ENCODE measurements at places on chromosomes 2 and 18. TPM values are rescaled to one million over a fixed set of nuclear protein-coding genes. Genes with fewer than 3 reads are reported as not detected.

DNA sequence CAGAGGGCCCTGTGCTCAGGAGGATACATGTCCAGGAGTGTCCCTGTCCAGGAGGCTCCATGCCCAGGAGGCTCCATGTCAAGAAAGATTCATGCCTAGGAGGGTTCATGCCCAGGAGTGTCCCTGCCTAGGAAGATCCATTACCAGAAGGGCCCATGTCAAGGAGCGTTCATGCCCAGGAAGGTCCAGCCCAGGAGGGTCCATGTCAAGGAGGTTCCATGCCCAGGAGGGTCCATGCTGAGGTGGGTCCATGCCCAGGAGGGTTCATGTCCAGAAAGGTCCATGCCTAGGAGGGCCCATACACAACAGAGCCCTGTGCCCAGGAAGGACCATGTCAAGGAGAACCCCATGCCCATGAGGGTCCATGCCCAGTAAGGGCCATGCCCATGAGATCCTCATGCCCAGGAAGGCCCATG lies 7.0 kb downstream of the GPR35 start:
- H3K4me1 ChIP-seq: no peaks in the 10 kb centered on the region
- no peak for DNase-seq
- no peaks in the 10 kb centered on the region for H3K36me3 ChIP-seq
- H3K27me3 ChIP-seq: peaks cover 15% of the 10 kb centered on the region

DNA sequence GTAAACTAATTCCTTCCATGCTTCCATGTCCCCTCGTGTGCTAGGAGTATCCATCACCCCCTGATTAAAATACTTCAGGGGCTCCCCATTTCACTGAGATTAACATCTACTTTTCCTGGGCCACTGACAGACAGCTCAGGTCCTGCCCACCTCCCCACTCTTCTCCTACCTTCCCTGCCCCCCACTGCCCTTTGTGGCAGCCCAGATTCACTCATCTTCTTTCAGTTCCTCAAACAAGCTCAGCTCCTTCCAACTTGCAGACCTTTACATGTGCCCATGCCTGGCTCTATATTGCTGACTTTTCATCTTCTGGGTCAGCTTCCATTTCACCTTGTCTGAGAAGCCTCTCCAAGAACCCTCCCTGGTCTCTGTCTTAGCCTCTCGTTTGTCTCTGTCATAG lies 12.0 kb downstream of the RUFY4 start:
- DNase-seq: no peak
- no peak overlapping the region for H3K4me3 ChIP-seq
- no peak overlapping the region for H3K27ac ChIP-seq
- no peaks in the 10 kb centered on the region for H3K27me3 ChIP-seq
- H3K36me3 ChIP-seq: no peaks in the 10 kb centered on the region
- no peaks in the 10 kb centered on the region for H3K4me1 ChIP-seq

DNA sequence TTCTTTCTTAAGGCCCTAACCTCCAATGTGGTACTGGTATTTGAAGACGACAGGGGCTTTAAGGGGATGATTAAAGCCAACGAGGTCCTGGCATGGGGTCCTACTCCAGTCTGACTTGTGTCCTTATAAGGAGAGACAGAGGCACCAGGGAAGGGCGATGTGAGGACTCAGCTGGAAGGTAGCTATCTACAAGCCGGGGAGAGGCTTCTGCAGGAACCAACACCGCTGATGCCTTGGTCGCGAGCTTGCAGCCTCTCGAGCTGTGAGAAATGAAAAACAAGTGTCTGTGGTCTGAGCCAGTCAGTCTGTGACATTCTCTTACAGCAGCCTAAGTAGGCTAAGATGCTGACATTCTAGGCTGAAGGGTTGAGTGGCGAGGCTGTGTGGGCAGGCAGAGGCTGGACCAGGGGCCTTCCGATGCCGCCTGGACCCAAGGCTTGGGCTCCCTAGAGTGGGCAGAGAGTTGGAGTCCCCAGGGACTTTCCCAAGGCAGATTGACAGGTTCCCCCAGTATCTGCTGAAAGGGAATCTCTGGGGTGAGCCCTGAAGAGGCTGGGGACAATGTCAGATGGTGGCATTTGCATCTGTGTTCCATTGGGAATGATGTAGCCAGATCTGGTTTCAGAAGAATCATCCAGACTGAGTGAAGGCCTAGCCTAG lies 322.9 kb upstream of the HS6ST1 start:
- H3K4me1 ChIP-seq: no peaks in the 10 kb centered on the region
- DNase-seq: peak; percentile 62
- H3K27ac ChIP-seq: no peak overlapping the region
- H3K4me3 ChIP-seq: no peak overlapping the region
- no peaks in the 10 kb centered on the region for H3K27me3 ChIP-seq

DNA sequence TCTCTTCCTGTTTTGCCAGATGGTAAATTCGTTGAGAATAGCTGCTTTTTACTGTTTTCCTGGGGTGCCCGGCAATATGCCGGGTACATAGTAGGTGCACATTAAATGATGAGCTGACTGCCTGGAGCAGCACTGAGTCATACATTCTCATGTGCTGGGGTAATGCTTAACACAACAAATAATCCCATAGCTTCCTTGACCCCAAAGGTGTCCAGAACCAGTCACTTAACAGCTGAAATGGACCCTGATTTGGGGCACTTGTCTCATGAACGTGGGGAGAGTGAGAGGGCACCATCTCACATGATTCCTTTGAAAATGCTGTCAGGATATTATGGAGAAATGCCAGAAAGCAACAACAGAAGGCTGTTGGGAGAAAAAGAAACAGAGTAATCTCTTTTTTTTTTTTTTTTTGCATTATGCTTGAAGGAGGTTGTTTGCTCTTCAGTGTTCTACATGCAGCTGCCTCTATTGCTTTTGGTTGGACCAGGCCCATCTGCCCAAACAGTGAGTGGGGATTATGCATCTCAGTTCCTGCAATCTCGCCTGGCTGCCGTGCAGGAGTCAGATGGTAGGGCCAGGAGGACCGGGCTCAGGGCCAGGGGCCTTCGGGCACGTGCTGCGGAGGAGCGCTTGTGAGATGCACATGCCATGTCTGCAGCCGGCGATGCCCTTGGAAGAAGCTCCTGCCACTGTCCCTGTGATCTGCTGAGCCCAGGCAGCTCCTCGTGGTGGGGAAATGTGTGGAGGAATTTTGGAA lies 162.1 kb downstream of the SH3RF3 start:
- no peaks in the 10 kb centered on the region for H3K27me3 ChIP-seq
- no peaks in the 10 kb centered on the region for H3K36me3 ChIP-seq
- DNase-seq: no peak
- H3K27ac ChIP-seq: no peak overlapping the region
- H3K4me1 ChIP-seq: peaks cover 13% of the 10 kb centered on the region

- no peaks in the 10 kb centered on the region for H3K36me3 ChIP-seq
- H3K4me3 ChIP-seq: no peak overlapping the region
- no peak overlapping the region for H3K27ac ChIP-seq
- no peaks in the 10 kb centered on the region for H3K4me1 ChIP-seq
- H3K27me3 ChIP-seq: no peaks in the 10 kb centered on the region
- DNase-seq: no peak
Measured at GRCh38 chr2:208548700-208549099, 142.1 kb downstream of the PTH2R start.

The VAPA gene
- total RNA-seq: 198 TPM

Measured in esophagus muscularis mucosa (tissue), 4 donors.